ENCODE measurements at places on chromosomes 3 and 15. TPM values are rescaled to one million over a fixed set of nuclear protein-coding genes. Genes with fewer than 3 reads are reported as not detected.

The OR5K2 gene
- not detected for total RNA-seq

DNA sequence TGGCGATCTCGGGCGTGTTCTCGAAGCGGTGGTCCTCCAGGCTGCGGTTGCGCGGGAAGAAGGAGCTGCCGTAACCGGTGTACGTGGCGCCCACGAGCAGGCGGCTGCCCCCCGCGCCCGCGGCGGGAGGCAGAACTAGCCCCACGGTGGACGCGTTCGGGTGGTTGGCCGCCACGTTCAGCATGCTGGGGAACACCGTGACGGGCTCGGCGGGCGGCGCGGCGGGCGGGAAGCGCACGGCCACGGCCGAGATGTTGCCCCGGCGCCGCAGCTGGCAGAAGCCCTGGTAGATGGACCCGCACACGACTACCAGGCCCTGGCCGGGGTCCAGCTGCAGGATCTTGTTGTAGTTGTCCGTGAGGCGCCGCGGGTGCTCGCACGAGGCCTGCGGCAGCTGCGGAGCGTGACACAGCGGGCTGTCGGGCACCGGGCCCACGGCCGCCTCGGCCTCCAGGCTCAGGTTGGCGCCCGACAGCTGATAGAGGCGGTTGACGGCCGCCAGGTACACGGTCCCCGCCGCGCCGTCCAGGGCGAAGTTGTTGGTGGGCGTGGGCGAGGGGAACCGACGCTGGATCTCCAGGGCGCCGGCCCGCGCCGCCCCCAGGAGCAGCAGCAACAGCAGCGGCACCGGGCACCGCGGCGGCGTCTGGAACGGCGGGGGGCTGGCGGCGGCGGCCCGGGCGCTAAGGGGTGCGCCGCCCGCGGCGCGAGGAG lies 397 bp downstream of the PLXND1 start:
- H3K27ac ChIP-seq: no peak overlapping the region
- peaks cover 50% of the 10 kb centered on the region for H3K27me3 ChIP-seq
- peak; percentile 54 for DNase-seq
- H3K4me1 ChIP-seq: peaks cover 20% of the 10 kb centered on the region
- no peaks in the 10 kb centered on the region for H3K36me3 ChIP-seq
- H3K4me3 ChIP-seq: peak overlapping the region; percentile 56

The SLC7A14 gene
- total RNA-seq: not detected

GRCh38 chr3:95721938-95722337 lies 1092.5 kb upstream of the EPHA6 start:
- H3K27ac ChIP-seq: no peak overlapping the region
- no peak for DNase-seq
- no peaks in the 10 kb centered on the region for H3K4me1 ChIP-seq
- no peak overlapping the region for H3K4me3 ChIP-seq
